Activated CD4-positive, alpha-beta T cell treated with anti-CD3 and anti-CD28 coated beads, Interleukin-2, Interleukin-6, amounts not matched to agents 100 ng/mL and 50 ng/mL, durations not matched to agents 16 hours and 8 hours (primary cell): ENCODE measurements at places on chromosomes 11 and 22.

DNA sequence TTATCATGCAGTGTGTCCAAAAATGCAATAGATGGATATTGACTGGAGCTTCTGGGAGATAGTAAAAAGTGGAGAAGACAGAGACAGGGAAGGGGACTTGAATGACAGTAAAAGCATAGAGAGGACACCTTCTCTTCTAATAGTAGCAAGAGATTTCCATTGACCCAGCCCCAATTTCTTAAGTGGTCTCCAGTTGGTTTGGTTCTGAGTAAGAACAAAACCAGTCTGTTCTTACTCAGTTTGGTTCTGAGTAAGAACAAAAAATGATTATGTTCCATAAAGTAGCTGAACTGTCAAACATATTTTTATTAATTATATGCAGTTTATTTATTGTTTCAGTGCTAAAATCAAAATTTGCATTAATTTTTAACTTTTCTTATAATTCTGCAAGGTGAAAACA, 316.8 kb upstream of the MPPED2 start:
- DNase-seq: peak; percentile 6

- DNase-seq: peak; percentile 58
Measured at GRCh38 chr11:62539238-62539925, 7.2 kb downstream of the AHNAK start.

DNA sequence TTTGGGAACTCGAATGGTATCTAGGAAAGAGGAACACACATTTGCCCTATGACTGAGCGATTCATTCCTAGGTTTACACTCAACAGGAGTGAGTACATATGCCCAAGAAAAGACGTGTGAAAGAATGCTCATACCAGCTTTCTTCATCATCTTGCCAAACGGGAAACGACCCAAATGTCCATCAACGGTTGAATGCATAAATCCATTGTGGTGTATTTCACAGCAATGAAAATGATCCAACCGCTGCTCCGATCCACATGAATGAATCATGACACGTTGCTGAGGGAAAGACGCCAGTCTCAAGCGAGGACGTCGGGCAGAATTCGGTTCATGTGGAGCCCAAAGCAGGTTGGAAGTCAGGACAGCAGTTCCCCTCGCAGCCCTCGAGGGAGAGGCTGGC, 71.5 kb downstream of the CYTH4 start:
- DNase-seq: no peak

DNA sequence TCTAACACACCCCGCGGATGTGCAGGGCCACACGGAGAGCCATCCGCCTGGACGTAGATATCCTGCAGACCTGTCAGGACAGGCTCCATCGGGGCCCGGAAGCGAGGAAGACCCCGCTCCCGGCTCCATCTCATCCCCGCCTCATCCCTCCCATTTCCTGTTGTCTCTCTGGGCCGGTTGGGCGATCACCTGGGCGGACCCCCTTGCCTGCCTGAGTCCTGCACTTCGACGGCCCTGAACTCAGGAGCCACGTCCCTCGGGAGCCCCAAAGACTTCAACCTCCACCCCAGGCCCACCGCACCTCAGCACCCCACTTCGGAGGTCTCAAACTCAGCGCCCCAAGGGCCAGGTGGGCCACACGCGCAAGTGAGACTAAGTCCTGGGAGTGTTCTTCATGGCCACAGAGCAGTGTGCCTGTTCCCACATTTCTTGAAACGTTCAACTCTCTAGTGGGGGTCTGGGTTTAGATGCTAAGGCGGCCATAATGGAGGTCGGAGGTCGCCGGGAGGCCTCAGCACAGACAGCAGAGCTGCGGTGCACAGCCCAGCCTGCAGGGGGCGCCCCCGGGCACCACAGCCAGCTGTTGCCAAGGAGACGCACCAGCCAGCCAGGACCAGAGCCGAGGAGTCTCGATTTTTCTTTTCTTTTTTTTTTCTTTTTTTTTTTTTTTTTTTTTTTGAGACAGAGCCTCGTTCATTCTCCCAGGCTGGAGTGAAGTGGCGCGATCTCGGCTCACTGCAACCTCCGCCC, 26.0 kb upstream of the FADD start:
- peak; percentile 72 for DNase-seq

GRCh38 chr22:20430101-20430719, 7.4 kb downstream of the SCARF2 start:
- peak; percentile 19 for DNase-seq

GRCh38 chr22:33853200-33854097, 66.8 kb downstream of the LARGE1 start:
- no peak for DNase-seq

DNA sequence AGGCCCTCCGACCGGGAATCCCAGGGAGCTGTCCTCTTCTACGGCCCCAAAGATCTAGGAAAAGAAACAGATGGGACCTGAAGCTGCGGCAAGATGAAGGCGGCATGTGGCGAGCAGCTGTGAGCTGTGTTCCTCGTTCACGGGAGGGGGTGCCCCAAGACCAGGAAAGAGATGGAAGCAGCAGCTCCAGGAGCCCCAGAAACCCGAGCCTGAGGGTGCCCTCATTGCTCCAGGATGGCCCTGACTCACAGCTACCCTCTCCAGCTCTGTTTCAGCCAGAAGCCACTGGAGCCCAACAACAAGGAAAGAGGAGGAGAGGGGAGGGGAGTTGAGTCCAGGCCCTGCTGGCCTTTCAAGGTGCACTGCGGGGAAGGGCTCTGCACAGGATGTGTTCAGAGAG, 23.7 kb upstream of the NAP1L4 start:
- DNase-seq: no peak

DNA sequence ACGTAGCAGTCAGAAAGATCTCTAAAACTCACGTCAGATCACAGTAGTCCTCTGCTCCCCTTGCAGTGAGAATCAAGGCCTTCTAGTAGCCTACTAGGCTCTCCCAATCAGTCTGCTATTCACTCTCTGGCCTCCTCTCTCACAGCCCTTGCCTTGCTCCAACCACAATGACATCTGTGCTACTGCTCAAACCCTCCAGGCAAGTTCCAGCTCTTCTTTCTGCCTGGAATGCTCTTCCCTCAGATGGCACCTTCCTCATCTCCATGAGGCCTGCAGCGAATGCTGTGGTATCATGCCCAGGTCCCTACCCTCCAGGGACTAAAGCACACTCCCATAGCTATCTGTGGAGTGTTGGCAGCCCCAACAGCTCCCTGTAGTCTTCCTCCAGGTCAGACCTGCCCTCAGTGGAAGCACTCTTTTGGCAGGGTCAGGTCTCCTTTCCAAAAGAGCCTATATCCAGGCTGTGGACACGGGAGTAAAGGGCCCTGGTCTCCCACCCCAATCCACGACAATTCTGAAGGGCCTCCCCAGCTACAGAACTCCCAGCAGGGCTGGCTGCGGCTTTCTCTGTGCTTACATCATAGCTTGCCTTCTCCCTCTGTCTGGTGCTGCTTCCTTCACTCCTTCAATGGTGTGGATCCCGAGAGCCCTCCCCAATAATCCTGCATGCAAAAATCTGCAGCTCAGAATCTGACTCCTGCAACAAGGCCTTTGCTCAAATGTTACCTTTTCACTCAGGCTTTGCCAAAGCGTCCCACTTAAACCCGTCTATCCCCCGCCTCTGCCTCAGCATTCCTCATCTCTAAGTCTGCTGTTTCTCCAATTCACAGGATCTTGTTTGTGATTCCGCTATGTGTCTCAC, 8.9 kb downstream of the HIRA start:
- DNase-seq: no peak

DNA sequence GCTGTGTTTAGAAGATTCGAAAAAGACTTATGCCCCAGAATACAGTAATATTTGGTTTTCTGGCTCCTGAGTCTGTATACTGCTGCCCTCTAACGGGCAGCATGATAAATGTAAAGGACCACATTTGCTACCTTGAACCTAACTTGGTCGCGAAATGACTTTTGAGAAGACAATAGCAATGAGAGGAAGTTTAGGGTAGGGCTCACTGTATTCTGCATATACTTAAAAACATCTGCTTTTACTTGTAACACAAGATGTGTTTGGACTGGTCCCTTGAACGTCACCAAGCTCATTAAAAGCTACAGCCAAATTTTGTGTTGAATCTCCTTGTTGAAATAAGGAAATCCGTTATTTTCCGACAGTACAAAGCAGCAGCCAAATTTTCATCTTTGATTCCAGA, 309.1 kb downstream of the SWAP70 start:
- peak; percentile 56 for DNase-seq

DNA sequence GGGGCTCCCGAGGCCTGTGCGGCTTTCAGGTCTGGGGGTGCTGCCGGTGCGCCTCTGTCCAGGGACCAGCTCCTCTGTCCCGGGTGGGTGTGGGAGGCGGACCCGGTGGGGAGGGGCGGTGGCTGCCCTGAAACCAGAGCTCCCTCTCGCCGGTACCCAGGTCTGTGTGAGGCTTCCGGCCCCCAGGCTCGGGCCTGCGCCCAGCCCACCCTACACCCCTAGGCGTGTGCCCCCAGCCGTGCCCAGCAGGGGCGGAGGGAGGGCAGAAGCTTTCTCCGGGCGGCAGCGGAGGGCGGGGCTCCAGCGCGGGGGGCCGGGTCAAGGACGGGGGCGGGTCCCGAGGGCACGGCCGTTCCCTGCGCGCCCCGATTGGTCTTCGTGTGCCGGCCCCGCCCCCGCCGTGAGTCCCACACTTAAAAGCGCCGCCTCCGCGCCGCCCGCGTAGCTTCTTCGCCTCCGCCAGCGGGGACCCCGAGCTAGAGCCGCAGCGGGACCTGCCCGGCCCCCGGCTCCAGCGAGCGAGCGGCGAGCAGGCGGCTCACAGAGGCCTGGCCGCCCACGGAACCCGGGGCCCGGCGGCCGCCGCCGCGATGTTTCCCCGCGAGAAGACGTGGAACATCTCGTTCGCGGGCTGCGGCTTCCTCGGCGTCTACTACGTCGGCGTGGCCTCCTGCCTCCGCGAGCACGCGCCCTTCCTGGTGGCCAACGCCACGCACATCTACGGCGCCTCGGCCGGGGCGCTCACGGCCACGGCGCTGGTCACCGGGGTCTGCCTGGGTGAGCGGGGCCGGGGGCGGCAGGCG, 616 bp downstream of the PNPLA2 start:
- DNase-seq: peak; percentile 92

DNA sequence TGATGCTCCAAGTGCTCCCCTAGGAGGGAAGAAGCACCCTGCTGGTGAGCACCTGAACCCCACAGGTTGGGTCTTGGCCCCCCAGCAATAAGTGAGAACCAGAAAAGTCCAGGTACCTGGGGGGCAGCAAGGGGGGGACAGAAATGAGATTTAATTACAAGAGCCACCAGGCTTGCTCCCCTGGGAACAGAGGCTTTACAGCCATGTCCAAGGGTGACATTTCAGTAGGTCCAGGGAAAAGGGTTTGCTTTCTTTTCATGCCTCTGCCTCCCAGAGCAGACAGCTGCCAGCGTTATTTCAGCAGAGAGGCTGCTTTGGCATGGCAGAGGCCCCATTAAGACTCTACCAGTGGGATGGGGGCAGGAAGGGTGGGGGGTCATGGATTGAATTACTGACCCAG, 437.7 kb downstream of the BUD13 start:
- DNase-seq: no peak

DNA sequence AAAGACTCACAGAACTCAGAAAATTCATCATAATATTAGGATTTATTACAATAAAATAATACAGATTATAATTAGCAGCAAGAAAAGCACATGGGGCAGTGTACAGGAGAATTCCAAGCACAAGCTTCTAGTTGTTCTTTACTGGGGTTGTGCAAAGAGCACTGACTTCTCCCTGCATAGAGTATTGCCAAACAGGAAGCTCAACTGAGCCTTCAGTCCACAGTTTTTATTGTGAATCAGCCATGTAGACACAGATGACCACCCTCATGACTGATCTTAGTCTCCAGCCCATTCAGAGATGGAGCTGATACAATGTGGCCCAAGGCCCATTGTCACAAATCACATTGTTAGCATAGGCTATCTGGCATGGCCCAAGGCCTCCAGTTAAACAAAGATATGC, 798.9 kb downstream of the KCNA4 start:
- no peak for DNase-seq

GRCh38 chr11:134226806-134227325, 2.4 kb downstream of the VPS26B start:
- DNase-seq: no peak

- peak; percentile 40 for DNase-seq
Measured at GRCh38 chr11:32088117-32088941, 2.5 kb upstream of the RCN1 start.

- no peak for DNase-seq
Measured at GRCh38 chr11:102583141-102583873, 41.8 kb downstream of the MMP20 start.

GRCh38 chr11:2847561-2847960, 38.0 kb downstream of the CDKN1C start:
- DNase-seq: no peak

- DNase-seq: no peak
Measured at GRCh38 chr22:35947794-35948425, 80.7 kb downstream of the RBFOX2 start.

DNA sequence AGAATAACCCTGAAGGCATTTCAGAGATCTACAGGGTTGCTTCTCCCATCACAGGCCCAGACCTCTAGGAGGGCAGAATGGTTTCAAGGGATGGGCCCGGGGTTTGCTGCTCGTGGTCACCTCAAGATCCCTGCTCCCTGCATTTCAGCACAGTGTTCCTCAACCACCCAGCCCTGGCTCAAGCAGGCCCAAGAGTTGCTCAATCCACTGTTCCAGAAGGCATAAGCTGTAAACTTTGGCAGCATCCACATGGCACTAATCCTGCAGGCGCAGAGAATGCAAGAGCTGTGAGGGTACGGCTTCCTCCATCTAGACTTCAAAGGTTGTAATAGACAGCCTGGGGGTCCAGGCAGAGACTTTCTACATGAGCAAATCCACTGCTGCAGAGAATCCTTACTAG, 225.0 kb upstream of the UBASH3B start:
- no peak for DNase-seq

- DNase-seq: no peak
Measured at GRCh38 chr11:776561-777287, 563 bp downstream of the GATD1 start.

GRCh38 chr22:20588092-20588842, 80.9 kb downstream of the MED15 start:
- DNase-seq: no peak

- peak; percentile 40 for DNase-seq
Measured at GRCh38 chr11:84714316-84714780, 912.8 kb downstream of the DLG2 start.

DNA sequence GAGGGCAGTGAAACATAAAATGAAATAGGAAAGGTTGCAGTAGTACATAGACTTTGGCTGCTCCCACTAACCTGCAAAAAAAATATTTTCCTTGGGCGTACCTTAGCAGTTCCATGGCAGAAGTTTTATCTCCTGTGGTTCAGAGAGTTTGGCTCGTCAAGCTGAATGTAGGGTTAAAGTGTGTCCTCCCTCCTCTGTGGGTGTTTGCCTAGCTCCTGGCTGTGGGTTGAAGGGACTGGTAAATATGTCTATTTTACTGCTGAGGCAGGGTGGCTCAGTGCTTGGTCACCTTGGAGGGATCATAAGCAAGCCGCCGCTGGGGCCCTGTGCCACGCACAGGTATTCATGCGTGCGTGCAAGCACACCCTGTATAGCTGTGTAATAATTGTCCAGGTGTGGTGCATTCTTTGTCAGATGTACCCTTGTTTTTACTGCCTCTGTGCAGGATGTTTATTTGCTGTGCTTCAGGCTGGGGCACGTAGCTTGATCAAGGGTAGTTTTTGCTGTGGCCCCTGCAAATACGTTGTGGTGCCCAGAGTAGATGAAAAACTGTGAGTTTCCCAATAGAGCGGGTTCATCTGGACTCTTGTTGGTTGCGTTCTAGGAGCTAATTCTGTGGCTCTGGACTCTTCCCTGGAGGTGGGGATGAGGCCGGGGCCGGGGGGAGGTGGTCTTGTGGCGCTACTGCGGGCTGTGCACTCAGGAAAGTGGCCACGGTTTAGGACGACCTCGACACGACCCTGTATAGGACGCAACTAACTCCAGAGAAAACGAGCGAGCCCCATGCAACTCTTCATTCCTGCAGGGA, 732 bp upstream of the SORL1 start:
- DNase-seq: no peak

GRCh38 chr22:32340411-32340810, 17.3 kb upstream of the RFPL3 start:
- DNase-seq: no peak
